ENCODE measurements at places on chromosomes 11 and 22. TPM values are rescaled to one million over a fixed set of nuclear protein-coding genes. Genes with fewer than 3 reads are reported as not detected.

DNA sequence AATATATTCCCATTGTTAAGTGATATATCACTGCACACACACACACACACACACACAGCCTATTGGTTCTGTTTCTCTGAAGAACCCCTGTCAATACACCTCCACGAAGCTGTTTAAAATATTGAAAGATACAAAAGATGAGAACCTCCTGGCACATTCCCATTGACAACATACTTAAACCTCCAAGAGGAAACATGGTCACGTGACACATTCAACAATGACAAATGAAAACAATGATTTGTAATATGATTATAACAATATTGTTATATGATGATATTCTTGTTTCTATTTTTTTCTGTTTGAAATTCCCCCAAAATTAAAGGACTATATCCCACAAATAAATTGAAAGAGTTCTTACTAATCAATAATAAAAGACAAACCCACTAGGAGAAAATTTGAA is 1344.9 kb downstream of the BRD1 start:
- no peak for DNase-seq

GRCh38 chr11:74033046-74033445 is 24.2 kb upstream of the UCP3 start:
- no peak for DNase-seq

GRCh38 chr11:58330861-58331260 is 28.0 kb downstream of the OR5B17 start:
- no peak for DNase-seq

DNA sequence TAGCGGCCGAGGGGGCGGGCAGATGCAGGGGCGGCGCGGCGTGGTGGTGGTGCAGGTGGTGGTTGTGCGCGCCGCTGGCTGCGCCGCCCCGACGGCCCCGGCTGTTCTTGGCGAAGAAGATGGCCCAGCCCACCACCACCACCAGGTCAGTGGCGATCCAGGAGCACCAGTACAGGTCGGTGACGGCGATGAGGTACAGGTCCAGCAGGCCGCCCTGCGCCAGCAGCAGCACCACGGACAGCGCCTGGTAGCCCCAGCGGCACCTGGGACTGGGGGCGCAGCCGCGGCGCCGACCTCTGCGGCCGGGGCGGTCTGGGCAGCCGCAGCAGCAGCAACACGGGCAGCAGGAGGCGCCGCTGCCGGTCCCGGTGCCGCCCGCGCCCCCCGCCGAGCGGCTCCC is 879 bp downstream of the TMEM121B start:
- peak; percentile 84 for DNase-seq

DNA sequence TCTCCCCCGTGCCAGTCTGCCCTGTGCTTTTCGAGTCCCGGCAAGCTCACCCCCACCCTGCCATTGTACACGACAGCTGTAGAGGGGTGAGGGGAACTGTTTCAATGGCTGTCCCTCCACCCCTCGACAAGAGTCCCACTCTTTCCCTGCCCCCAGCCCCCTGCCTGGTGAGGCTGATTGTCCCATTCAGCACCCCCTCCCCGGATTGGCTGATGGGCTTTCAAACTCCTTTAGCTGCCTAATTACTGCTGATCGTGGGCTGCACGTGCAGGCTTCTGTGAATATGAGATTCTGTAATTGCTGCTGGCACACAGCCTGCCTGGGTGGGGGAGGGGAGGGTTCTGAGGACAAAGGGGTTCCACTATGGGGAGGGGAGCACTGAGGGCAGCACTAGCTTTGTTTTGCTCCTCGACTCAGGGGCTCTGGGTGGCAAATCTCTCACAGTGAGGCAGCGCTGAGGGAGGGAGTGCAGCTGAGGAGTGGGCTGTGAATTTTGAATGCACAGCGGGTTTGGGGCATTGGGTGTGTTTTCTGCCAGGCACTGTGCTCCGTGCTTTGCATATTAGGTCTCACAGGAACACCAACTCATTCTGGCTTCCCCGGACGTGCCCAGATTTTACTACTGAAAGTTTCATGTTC is 42.6 kb upstream of the ACCSL start:
- no peak for DNase-seq

DNA sequence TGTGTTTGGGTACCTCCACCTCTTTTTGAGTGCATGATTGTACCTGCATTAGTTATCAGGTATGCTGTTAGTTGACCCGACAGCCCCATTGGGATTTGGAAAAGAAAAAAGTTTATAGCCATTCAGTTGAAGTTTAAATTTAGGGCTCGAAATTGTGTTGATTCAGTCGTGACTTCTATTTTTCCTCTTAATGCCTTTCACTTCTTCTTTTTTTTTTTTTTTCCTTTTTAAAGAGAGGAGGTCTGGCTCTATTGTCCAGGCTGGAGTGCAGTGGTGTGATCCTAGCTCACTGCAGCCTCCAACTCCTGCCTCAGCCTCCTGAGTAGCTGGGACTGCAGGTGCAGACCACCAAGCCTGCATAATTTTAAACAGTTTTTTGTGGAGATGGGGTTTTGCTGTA is 2.3 kb downstream of the STT3A start:
- DNase-seq = no peak

GRCh38 chr11:100484948-100485347 is 202.1 kb upstream of the ARHGAP42 start:
- DNase-seq = no peak

GRCh38 chr11:75549370-75549958 is 12.6 kb upstream of the SERPINH1 start:
- DNase-seq = no peak

GRCh38 chr11:117554601-117555333 is 227.1 kb downstream of the CEP164 start:
- DNase-seq = no peak

DNA sequence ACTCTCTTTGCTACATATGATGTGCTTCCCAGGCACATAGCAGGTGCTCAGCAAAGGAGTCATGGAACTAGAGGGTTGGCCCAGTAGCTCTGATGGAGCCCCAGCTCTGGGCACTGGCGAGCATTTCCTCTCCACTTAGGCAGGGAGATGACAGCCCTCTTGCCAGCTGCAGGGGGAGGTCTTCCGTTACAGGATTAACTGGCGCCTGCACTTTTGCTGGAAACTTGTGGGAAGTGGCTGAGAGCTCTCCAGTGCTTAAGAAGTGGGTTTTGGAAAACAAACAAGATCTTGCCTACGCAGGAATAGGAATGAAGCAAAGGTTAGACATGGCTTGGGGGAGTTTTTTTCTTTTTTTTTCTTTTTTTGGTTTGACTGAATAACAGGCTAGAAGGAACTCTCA is 75.5 kb downstream of the MICAL2 start:
- DNase-seq = no peak

GRCh38 chr11:57904376-57904775 is 119.3 kb upstream of the OR9Q1 start:
- no peak for DNase-seq

DNA sequence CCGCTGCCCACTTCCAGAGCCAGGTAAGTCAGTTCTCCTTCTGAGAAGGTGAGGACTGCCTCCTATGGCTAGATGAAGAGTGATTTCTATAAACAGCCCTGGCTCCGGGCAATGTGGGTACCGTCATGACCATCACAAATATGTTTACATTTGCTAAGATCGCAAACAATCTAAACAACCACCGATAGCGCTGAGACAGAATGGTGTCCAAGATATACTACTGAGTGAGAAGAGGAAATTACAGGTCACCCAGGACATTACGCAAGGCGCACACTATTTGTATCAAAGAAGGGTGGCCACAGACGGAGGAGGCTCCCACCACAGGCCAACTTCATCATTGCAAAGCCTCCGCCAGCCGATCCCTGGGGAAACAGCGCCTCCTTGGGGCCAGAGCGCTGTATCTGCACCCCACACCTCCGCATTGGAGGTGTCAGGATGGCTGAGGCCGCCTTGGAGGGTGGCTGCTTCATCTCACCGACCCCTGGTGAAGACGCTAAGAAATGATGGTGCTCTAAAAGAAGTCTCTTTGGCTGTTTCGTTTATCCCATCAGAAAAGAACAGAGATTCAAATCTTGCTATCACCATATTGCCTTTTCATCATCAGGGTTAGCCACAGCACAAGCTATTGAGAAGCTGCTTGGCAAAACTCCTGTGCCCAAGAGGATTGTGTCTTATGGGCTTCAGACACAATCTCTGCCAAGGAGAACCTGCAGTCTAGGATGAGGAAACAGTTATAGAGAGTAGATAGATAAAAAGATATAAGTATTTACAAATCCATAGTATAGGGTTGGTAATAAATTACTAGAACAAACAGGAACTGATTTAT is 12.3 kb upstream of the ASRGL1 start:
- DNase-seq = peak; percentile 75

DNA sequence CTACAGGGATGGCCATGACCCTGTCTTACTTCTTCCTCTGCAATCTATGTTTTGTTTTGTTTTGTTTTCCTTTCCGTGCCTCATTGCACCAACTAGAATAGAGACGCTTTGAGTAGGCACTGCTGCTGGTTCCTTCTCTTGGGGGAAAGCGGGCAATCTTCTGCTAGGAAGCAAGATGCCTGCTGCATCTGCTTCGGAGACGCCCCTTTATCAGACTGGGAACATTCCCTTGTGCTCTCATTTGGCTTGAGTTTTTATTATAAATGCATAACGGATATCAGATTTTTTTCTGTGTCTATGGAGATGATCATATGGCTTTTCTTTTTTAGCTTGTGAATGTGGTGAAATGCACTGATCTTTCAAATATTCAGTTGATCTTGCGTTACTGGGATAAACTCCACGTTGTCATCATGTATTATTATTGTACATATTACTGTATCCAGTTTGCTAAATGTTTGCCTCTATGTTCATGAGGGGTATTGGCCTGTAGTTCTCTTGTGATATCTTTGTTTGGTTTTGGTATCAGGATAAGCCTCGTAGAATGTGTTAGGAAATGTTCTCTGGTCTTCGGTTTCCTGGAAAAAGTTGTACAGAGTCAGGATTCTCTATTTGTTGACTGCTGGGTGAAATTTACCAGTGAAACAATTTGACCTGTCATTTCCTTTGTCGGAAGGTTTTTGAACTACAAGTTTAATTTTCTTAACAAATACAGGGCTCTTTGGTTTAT is 23.4 kb upstream of the KRTAP5-6 start:
- no peak for DNase-seq

DNA sequence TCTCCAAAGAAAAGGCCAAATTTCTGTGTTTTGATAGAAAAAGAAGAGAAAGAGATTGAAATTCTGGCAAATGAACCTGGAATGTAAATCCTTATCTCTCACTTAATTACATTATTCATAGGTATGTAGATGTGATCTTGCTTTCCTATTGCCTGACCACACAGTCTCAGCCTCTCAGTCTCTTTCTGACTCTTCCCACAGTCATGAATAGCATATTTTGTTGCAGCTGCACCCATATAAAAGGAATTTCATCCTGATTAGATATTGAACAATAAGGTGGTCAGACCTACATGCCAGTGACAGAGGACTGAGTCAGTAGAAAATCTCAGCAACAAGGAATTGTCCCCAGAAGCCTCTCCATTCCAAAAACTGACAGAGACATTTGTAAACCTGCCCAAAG is 62.9 kb upstream of the LRRC4C start:
- DNase-seq = no peak

TP53AIP1 gene
- total RNA-seq = not detected

RELT gene
- 2.1 TPM for total RNA-seq

OR8A1 gene
- not detected for total RNA-seq

PTPN5 gene
- 5.8 TPM for total RNA-seq

GSC2 gene
- total RNA-seq = not detected

SHANK3 gene
- total RNA-seq = 36.0 TPM

Data from heart left ventricle (tissue), 16 donors.